Activated CD4-positive, alpha-beta T cell treated with anti-CD3 and anti-CD28 coated beads, Interleukin-2, amount 50 U/mL, for 1 hour (primary cell): ENCODE measurements at places on chromosomes 4 and X.
A peak's percentile ranks its signal among the peaks of the same experiment; 100 is the strongest.

GRCh38 chr4:141022111-141022695, 111.1 kb downstream of the RNF150 start:
- DNase-seq = no peak

- no peak for DNase-seq
Measured at GRCh38 chr4:151267822-151268535, 9.0 kb upstream of the PRSS48 start.

DNA sequence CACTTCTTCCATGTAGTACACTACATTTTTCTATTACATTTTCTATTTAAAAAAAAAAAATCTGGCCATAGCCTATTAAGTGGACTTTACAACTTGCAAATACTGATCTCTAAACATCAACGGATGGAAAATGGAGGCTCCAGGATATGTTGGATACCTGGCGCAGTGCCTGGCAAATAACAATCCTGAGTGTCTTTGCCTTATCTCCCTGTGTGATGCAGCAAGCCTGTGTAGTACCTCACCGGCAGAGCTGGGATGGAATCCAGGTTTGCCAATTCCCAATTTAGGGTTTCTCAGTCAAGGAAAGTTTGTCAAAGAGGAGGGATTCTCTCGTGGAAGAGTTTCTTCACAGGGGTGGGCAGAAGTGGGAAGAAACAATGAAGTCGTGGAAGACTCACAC, 93.2 kb downstream of the KDR start:
- no peak for DNase-seq

GRCh38 chr4:186762361-186762760, 38.7 kb upstream of the FAT1 start:
- no peak for DNase-seq

DNA sequence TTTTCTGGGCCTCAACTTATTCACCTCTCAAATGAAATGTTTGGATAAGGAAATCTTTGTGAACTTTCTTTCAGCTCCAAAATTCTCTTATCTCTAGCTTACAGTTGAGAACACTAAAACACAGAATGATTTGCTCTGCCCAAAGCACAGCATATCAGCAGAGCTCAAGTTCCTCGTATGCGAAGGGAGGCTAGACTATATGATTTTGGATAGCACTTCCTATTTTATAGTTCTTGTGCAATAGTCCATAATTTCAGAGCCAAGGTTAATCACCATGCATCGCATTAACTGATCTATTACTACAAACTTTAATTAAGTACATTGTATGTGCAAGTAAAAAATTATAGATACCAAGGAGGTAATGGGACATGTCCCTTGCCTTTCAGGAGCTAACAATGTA, 27.0 kb upstream of the KLHL13 start:
- no peak for DNase-seq

DNA sequence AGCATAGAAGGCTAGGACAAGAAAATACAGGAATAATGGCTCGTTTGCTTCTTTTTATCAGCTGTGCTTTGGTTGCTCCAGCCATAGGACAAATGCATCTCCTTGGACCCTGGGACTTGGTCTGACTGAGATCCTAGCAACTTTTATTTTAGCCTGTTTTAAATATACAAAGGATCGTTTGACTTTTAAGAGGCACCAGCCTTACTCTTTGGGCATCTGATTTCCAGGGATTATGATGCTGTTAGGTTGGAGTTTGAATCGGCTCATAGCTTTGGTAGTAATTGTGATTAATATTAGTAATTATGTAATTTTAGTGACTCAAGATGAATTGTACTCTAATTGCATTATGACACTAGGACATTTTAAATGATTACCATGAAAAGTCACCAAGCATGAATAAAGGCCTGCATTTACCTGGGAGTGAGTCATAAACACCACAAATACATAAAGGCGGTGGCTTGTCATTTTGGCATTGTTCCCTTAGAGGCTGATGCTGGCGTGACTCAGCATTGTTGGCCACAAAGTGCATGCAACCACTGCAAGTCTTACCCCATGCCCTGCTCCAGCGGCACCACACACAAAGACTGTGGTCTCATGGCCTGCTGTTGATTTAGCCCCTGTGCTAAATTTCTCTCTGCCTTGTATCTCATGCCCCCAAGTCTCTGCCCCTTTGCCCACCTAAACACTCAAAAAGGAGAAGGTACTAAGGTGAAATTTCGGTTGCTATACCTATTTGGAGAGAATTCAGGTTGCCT, 12.4 kb downstream of the GPAT3 start:
- DNase-seq = peak; percentile 20

DNA sequence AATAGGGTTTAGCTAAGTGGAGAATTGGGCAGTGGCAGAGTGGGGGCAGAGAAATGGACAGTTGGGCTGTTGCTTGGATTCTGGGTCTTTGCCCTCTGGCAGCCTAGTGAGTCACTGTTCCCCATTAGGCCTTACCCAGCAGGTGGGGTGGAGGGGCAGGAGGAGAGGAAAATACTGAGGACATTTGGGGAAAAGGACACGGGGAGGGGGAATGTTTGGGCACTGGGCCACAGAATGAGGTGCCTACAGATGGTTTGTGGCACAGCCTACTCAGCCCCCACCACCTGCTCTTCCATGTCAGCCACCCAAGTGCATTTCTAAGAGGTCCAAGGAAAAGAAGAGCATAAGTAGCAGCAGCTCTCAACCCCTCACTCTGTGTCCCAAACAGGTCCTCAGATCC, 13.0 kb downstream of the SLC16A2 start:
- no peak for DNase-seq

DNA sequence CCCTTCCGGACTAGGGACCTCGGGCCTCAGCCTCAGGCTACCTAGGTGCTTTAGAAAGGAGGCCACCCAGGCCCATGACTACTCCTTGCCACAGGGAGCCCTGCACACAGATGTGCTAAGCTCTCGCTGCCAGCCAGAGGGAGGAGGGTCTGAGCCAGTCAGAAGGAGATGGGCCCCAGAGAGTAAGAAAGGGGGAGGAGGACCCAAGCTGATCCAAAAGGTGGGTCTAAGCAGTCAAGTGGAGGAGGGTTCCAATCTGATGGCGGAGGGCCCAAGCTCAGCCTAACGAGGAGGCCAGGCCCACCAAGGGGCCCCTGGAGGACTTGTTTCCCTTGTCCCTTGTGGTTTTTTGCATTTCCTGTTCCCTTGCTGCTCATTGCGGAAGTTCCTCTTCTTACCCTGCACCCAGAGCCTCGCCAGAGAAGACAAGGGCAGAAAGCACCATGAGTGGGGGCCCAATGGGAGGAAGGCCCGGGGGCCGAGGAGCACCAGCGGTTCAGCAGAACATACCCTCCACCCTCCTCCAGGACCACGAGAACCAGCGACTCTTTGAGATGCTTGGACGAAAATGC, at the start of gene WAS:
Gene WAS, plus strand, starts transcription at position 389 of the 572 bp plus-strand sequence. Its CDS starts 55 bp downstream, at position 444.
- DNase-seq = peak; percentile 16

GRCh38 chr4:109589119-109589518, 29.1 kb downstream of the MCUB start:
- DNase-seq = no peak
